ENCODE measurements at places on chromosomes 7 and 10. TPM values are rescaled to one million over a fixed set of nuclear protein-coding genes. Genes with fewer than 3 reads are reported as not detected.
A peak's percentile ranks its signal among the peaks of the same experiment; 100 is the strongest.

GRCh38 chr10:4678023-4678950 is 147.7 kb upstream of the AKR1E2 start:
- no peak for DNase-seq
- no peak overlapping the region for H3K27ac ChIP-seq
- peaks cover 7% of the 10 kb centered on the region for H3K4me1 ChIP-seq
- H3K27me3 ChIP-seq = no peaks in the 10 kb centered on the region
- H3K4me3 ChIP-seq = no peak overlapping the region

DNA sequence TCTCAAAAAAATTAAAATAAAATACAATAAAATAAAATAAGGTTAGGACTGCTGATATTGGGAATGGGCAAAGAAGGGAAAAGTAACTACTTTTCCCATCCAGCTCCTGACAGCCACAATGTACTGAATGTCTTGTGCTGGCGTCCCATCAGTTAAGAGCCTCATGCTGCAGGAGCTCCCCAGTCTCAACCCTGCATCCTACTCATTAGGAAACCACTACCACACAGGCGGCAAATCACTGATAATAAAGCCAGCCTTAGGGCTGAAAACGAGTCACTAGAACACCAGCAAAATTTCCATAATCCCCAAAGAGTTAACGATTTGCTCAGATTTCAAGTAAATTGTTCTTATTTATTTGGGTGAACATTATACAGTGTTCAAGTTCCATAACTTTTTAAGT is 4.3 kb downstream of the YWHAG start:
- H3K36me3 ChIP-seq = peaks cover 40% of the 10 kb centered on the region
- peaks cover 21% of the 10 kb centered on the region for H3K4me1 ChIP-seq
- no peaks in the 10 kb centered on the region for H3K27me3 ChIP-seq
- DNase-seq = no peak

GRCh38 chr10:22852712-22853353 is 75.0 kb upstream of the ARMC3 start:
- H3K4me3 ChIP-seq = no peak overlapping the region
- H3K36me3 ChIP-seq = no peaks in the 10 kb centered on the region
- H3K27me3 ChIP-seq = no peaks in the 10 kb centered on the region
- no peak overlapping the region for H3K27ac ChIP-seq

- peaks cover 11% of the 10 kb centered on the region for H3K36me3 ChIP-seq
- H3K27me3 ChIP-seq = no peaks in the 10 kb centered on the region
- no peaks in the 10 kb centered on the region for H3K4me1 ChIP-seq
- no peak overlapping the region for H3K27ac ChIP-seq
Measured at GRCh38 chr10:130190055-130190736, 54.0 kb downstream of the GLRX3 start.

GRCh38 chr10:128662520-128662919 is 536.3 kb upstream of the MKI67 start:
- H3K4me1 ChIP-seq = no peaks in the 10 kb centered on the region
- no peak overlapping the region for H3K4me3 ChIP-seq
- H3K27ac ChIP-seq = no peak overlapping the region
- DNase-seq = no peak

DNA sequence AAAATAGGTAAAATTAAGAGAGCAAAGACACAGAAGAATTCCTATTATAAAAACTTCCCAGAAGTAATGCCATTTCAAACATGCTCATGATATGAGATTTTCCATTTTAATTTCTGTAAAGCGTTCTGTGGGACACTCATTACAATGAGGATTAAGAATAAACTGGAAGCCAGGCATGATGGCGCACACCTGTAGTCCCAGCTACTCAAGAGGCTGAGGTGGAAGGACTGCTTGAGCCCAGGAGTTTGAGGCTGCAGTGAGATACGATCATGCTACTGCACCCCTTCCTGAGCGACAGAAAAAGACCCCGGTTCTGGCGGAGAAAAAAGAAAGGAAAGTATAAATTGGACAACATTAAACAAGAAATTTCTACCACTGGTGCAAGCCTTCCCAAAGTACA is 1.5 kb downstream of the DNA2 start:
- no peaks in the 10 kb centered on the region for H3K27me3 ChIP-seq
- peaks cover 2% of the 10 kb centered on the region for H3K36me3 ChIP-seq
- peaks cover 13% of the 10 kb centered on the region for H3K4me1 ChIP-seq
- H3K4me3 ChIP-seq = peak overlapping the region; percentile 100
- no peak for DNase-seq

DNA sequence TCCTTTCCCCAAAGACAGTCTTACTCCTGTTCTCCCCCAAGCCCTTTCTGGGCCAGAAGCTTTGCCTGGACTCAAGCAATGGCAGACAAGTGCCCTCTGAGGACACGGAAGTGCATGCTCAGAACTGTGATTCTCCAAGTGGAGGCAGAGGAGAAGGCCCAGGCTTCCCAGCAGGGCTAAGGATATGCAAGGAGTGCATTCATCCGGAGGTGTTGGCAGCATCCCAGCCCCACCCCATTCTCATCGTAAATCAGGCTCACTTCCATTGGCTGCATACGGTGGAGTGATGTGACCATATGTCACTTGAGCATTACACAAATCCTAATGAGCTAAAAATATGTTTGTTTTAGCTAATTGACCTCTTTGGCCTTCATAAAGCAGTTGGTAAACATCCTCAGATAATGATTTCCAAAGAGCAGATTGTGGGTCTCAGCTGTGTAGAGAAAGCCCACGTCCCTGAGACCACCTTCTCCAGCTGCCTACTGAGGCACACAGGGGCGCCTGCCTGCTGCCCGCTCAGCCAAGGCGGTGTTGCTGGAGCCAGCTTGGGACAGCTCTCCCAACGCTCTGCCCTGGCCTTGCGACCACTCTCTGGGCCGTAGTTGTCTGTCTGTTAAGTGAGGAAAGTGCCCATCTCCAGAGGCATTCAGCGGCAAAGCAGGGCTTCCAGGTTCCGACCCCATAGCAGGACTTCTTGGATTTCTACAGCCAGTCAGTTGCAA is 1.4 kb upstream of the RBP3 start:
- no peak overlapping the region for H3K4me3 ChIP-seq
- H3K27me3 ChIP-seq = peaks cover 17% of the 10 kb centered on the region
- H3K4me1 ChIP-seq = peaks cover 2% of the 10 kb centered on the region
- H3K36me3 ChIP-seq = no peaks in the 10 kb centered on the region

- H3K36me3 ChIP-seq = peaks cover 3% of the 10 kb centered on the region
- H3K27me3 ChIP-seq = no peaks in the 10 kb centered on the region
- no peaks in the 10 kb centered on the region for H3K4me1 ChIP-seq
- no peak for DNase-seq
Measured at GRCh38 chr7:64310426-64310825, 3.3 kb upstream of the ZNF736 start.

- H3K27me3 ChIP-seq = peaks cover 30% of the 10 kb centered on the region
- no peak for DNase-seq
- H3K4me1 ChIP-seq = peaks cover 2% of the 10 kb centered on the region
- no peak overlapping the region for H3K27ac ChIP-seq
Measured at GRCh38 chr10:126736727-126737126, 66.2 kb upstream of the C10orf90 start.

- H3K4me3 ChIP-seq = no peak overlapping the region
- no peaks in the 10 kb centered on the region for H3K27me3 ChIP-seq
- H3K4me1 ChIP-seq = peaks cover 8% of the 10 kb centered on the region
- H3K36me3 ChIP-seq = no peaks in the 10 kb centered on the region
Measured at GRCh38 chr10:116868722-116869121, 19.4 kb downstream of the ENO4 start.

GRCh38 chr10:70090951-70091350 is 38.3 kb downstream of the MACROH2A2 start:
- peak overlapping the region; percentile 41 for H3K4me3 ChIP-seq
- DNase-seq = no peak
- H3K4me1 ChIP-seq = peaks cover 25% of the 10 kb centered on the region
- H3K27ac ChIP-seq = peak overlapping the region; percentile 76
- H3K36me3 ChIP-seq = peaks cover 55% of the 10 kb centered on the region

GRCh38 chr10:105206616-105207015 is 565.5 kb downstream of the SORCS3 start:
- no peaks in the 10 kb centered on the region for H3K27me3 ChIP-seq
- peaks cover 3% of the 10 kb centered on the region for H3K4me1 ChIP-seq
- H3K36me3 ChIP-seq = no peaks in the 10 kb centered on the region
- H3K27ac ChIP-seq = no peak overlapping the region
- no peak overlapping the region for H3K4me3 ChIP-seq

DNA sequence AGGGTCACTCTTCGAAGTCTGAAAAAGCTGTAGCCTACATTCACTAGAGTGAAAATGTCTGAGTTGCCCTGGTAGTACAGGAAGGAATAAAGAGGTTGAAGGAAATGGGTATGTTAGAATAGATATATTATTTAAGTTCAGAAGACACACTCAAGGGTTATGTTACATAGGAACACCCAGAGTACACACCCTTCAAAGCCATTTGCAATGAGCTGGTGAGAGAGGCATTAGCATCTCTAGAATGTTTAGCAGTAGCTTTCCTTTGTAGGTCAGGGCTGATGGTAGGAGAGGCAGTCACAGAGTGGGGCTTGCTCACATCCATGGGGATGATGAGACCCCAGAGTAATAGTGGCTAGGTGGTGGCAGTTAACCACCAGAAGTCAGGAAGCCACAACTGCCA is 221.2 kb downstream of the SLC25A13 start:
- no peak for DNase-seq
- no peaks in the 10 kb centered on the region for H3K36me3 ChIP-seq
- H3K27ac ChIP-seq = no peak overlapping the region

DNA sequence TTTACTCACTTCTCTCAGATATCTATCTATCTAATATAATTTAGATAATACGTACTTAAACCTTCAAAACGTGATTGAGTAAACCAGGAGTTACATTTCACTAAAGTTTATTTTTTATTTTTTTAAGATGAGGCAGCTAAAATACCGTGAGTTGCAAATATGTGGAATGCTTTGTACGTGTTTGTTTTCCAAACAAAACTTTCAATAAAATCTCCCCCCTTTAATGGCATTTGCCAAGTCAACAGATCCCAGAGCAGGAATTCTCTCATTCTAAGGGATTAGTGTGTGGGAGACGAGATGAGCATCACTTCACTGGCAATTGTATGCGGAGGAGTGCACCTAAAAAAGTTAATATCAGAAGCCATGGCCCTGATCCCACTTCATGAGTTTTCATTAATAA is 53.7 kb upstream of the MAGI2 start:
- peaks cover 14% of the 10 kb centered on the region for H3K4me1 ChIP-seq
- no peak overlapping the region for H3K27ac ChIP-seq
- H3K27me3 ChIP-seq = no peaks in the 10 kb centered on the region
- no peak for DNase-seq

GRCh38 chr7:155864991-155865690 is 52.9 kb upstream of the SHH start:
- H3K36me3 ChIP-seq = no peaks in the 10 kb centered on the region
- no peak overlapping the region for H3K4me3 ChIP-seq
- peaks cover 55% of the 10 kb centered on the region for H3K27me3 ChIP-seq
- no peak for DNase-seq
- H3K27ac ChIP-seq = no peak overlapping the region

DNA sequence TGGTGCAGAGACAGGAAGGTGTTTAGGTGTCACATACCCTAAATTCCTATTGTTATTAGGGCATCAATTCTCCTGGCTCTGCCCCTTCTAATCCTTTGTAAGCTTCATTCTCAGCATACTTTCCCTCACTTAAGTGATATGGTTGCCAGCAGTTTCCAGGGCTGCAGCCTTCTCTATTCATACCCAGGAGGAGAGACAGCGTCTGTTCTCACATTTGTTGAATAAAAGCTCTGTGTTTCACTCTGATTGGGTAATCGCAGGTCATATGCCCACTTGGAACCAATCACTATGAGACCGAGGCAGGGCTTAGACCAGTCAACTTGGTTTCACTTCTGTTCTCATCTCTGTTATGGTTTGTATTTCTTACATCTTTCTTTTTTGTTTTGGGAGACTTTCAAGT is 109.6 kb upstream of the MTPN start:
- H3K27ac ChIP-seq = peak overlapping the region; percentile 20
- DNase-seq = no peak
- H3K36me3 ChIP-seq = no peaks in the 10 kb centered on the region
- H3K27me3 ChIP-seq = no peaks in the 10 kb centered on the region
- H3K4me3 ChIP-seq = peak overlapping the region; percentile 62

- H3K36me3 ChIP-seq = no peaks in the 10 kb centered on the region
- no peak overlapping the region for H3K4me3 ChIP-seq
- no peaks in the 10 kb centered on the region for H3K4me1 ChIP-seq
- peak overlapping the region; percentile 5 for H3K27ac ChIP-seq
- no peaks in the 10 kb centered on the region for H3K27me3 ChIP-seq
Measured at GRCh38 chr7:82039621-82040020, 269.8 kb upstream of the HGF start.

DNA sequence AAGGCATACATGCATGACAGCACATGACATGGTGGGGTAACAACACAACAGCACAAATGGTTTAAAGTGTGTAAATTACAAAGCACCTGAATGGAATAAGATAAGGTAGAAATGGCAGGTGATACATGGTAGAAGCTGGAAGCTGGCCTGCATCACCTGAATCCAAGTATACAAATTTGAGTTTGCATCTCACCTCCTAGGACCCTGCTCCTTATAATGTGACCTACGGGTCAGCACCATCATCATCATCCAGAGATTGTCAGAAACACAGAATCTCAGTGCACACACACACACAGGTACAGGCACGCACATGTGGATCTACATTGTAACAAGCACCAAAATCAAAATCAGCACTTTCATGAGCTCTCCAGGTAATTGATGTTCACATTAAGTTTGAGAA is 1048.2 kb upstream of the AUTS2 start:
- no peak overlapping the region for H3K27ac ChIP-seq
- no peak overlapping the region for H3K4me3 ChIP-seq
- DNase-seq = no peak
- no peaks in the 10 kb centered on the region for H3K36me3 ChIP-seq
- peaks cover 5% of the 10 kb centered on the region for H3K4me1 ChIP-seq

DNA sequence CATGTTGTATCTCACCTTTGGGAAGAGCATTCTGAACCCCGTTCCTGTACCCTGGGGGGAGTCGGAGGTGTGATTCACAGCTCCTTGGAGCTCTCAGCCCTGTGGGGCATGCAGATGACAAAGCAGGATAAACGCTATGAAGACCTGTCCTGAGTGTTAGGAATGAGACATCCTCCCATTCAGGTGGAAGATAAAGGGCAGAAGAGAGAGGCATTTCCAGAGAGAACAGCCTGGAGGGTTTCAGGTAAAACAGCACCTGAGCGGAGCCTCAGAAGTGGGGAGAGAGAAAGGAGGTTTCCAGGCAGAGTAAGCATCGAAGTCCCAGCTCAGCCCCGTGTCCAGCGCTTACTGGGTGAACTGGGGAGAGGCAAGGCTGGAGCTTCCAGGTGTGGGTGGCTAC is 288.9 kb downstream of the KLF6 start:
- no peaks in the 10 kb centered on the region for H3K36me3 ChIP-seq
- no peak overlapping the region for H3K4me3 ChIP-seq
- H3K4me1 ChIP-seq = peaks cover 18% of the 10 kb centered on the region
- no peak for DNase-seq
- no peak overlapping the region for H3K27ac ChIP-seq

SLC29A3 gene
- total RNA-seq = 13.3 TPM

ARHGAP19 gene
- total RNA-seq = 21.1 TPM

KLF6 gene
- 109 TPM for total RNA-seq

ADAMTS14 gene
- total RNA-seq = not detected

SFXN2 gene
- 33.9 TPM for total RNA-seq

NKX1-2 gene
- total RNA-seq = not detected

OR2A12 gene
- not detected for total RNA-seq

HOXA6 gene
- total RNA-seq = not detected

EVX1 gene
- total RNA-seq = not detected

TMEM176B gene
- total RNA-seq = 8.9 TPM
